ENCODE measurements at places on chromosomes 16 and 17.

- peak; percentile 49 for DNase-seq
Observed at GRCh38 chr17:27339198-27339835, 45.4 kb downstream of the WSB1 start.

GRCh38 chr16:85755929-85756768 lies 5.3 kb upstream of the C16orf74 start:
- peak; percentile 81 for DNase-seq

GRCh38 chr17:1227917-1228780 lies 42.1 kb upstream of the BHLHA9 start:
- DNase-seq, result peak; percentile 84

DNA sequence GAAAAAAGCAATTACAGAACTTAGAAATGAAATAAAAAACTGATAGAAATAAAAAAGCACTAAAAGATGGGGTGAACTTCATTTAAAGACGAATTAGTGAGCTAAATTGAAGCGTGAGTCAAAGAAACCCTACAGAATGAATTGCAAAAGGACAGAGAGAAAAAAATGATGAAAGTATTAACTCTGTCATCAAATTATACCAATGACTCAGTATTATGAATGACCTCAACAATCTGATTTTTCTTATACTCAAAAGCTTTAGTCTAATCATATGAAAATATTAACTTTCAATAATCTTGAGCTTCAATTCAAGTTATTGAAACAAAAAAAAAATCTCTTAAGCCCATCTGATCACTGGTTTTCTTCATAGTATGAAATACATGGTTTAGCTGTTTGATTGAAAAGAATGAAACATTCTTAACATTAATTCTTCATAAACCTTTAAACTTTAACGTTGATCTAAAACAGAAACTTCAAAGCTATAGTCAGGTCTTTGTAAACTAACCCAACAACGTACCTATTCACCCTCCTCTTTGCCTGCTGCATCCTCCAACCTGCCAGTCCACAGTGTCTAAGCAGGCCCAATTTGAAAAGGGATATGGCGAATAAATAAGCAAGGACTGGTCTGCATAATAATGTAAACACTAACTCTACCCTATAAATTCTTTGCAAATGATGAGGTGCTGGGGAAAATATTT lies 6.6 kb downstream of the ABCA5 start:
- no peak for DNase-seq

DNA sequence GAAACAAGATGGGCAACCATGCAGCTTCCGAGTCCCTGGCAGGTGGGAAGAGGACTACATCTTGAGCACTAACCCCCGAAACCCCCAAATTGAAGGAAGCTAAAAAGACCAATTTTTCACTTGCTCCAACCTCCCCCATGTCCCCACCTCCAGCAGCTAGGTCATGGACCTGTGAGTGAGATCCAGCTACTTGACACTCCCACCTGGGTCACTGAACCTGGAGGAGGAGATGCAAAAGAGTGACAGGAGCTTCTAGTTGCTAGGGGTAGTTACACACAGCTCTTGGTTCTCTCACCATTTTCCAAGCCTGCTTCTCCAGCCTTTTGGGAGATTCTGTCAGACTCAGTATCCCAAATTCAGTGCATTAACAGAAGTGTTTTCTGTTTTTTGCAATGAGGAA lies 11.2 kb downstream of the PDZD9 start:
- DNase-seq, result no peak

- DNase-seq, result no peak
Observed at GRCh38 chr17:68820825-68821481, 134.2 kb downstream of the ABCA8 start.

DNA sequence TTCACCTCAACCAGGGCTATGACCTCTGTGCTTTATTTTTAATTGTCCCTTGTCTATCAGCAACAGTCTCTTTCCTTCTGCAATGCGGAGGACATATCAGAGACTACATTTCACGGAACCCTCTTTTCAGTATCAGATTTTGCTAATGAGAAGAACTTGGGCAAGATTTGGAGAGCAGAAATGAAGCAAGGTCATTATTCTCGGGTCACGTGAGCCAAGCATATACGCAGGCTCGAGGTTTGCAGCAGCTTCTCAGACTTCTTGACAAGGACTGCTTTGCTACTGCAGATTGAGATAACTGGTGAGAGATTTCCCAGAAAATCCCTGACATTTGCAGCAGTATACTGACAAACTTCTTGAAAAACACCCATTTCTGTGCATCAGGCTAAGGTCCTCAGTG lies 30.4 kb downstream of the ABCA10 start:
- no peak for DNase-seq

- DNase-seq, result peak; percentile 20
Observed at GRCh38 chr16:63289834-63290460, 1253.7 kb upstream of the CDH8 start.

- DNase-seq, result no peak
Observed at GRCh38 chr17:59361386-59361785, 29.9 kb downstream of the YPEL2 start.

GRCh38 chr16:314795-315299 lies 31.9 kb downstream of the PDIA2 start:
- no peak for DNase-seq

- DNase-seq, result no peak
Observed at GRCh38 chr17:61645920-61646319, 54.9 kb upstream of the NACA2 start.

GRCh38 chr17:4658478-4659305 lies 17.2 kb upstream of the ALOX15 start:
- peak; percentile 81 for DNase-seq

DNA sequence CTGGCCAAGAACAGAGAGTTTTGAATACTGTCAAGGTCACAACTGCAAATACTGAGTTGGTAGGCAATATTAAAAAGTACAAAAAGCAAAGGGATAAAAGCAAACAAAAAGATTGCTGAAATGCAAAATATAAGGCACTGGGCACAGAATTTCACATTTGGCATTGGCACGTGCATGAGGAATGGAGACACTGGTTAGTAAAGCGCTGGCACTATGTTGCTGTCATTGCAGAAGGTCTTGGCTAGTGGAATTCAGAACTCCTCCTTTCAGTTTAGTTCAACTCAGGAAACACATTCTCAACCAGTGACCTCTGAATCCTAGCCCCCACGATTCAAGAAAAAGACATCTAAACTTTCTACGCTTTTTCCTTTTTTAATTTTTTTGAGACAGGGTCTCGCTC lies 111.8 kb upstream of the PSMD7 start:
- no peak for DNase-seq

DNA sequence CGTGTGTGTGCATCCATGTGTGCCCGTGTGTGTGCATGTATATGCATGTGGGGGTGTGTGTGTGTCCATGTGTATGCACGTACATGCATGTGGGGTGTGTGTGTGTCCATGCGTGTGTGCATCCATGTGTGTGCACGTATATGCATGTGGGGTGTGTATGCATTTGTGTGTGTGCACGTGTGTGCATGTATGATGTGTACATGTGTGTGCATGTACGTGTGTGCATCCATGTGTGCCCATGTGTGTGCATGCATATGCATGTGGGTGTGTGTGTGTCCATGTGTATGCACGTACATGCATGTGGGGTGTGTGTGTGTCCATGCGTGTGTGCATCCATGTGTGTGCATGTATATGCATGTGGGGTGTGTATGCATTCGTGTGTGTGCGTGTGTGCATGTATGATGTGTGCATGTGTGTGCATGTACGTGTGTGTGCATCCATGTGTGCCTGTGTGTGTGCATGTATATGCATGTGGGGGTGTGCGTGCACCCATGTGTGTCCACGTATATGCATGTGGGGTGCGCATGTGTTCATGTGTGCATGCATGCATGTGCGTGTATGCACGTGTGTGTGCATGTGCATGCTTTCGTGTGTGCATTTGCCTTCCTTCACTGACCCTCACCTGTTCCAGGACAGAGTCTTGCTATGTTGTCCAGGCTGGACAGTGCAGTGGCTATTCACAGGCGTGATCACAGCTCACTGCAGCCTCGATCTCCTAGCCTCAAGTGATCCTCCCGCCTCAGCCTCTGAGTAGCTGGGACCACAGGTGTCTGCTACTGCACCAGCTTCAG lies 129.6 kb upstream of the TNRC6C start:
- DNase-seq, result no peak

DNA sequence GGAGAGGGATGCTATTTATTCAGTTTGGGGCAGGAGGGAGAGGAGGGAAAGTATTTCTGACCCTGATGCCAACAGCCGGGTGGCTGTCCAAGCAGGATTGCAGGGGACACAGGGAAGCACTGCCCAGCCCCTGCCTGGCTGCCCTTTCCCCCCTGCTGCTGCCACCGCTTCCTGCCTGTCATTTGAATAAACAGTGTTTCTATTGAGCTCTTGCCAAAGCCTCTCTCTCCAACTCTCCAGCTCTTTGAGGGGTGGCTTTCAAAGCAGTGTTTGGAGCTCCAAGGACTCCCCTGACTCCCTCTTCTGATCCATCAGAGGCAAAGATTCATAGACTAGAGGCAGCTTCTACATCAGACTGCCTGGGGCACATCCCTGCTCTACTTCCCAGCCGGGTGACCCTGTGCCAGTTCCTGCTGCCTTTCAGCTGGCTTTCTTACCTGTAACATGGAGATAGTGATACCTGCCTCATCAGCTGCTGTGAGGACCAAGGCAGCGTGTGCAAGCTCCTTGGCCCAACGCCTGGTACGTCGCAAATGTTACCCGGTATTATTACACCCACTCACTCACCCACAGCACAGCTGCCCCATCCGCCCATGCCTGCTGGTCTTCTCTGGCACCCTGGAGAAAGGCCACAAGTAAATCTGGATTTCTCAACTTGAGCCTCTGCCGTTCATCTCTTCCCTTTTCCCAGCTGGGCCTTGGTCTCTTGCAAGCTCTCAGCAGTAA lies 9.5 kb downstream of the PROCA1 start:
- DNase-seq, result no peak

GRCh38 chr17:2140683-2141082 lies 85.8 kb downstream of the HIC1 start:
- DNase-seq, result no peak

- DNase-seq, result no peak
Observed at GRCh38 chr17:73630965-73631595, 13.2 kb downstream of the SDK2 start.

GRCh38 chr17:48012654-48013053 lies 24.9 kb downstream of the COPZ2 start:
- no peak for DNase-seq

DNA sequence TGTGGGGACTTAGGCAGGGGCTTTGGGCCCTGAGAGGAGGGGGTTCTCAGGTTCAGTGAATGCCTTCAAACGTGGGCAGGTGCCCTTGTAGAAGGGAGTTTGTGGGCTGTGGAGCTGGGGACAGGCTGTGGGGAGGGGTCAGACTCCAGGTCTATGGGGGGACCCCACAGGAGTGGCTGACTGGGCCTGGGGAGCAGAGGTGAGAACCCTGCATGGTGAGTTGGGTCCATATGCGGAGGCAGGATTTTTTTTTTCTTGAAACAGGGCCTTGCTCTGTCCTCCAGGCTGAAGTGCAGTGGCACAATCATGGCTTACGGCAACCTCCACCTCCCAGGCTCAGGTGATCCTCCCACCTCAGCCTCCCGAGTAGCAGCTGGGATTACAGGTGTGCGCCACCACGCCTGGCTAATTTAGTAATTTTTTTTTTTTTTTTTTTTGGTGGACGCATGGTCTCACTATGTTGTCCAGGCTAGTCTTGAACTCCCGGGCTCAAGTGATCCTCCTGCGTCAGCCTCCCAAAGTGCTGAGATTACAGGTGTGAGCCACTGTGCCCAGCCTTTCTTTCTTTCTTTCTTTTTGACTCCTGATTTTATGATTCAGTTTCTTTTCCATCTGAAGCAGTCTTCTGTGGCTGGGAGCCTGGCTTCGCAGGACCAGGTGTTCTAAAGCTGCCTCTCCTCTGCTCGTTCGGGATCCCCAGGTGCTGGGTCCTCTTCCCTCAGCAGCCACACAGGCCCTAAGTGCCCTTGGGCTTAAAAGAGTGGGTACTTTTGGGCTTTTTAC lies 19.0 kb upstream of the ADCY7 start:
- DNase-seq, result no peak

DNA sequence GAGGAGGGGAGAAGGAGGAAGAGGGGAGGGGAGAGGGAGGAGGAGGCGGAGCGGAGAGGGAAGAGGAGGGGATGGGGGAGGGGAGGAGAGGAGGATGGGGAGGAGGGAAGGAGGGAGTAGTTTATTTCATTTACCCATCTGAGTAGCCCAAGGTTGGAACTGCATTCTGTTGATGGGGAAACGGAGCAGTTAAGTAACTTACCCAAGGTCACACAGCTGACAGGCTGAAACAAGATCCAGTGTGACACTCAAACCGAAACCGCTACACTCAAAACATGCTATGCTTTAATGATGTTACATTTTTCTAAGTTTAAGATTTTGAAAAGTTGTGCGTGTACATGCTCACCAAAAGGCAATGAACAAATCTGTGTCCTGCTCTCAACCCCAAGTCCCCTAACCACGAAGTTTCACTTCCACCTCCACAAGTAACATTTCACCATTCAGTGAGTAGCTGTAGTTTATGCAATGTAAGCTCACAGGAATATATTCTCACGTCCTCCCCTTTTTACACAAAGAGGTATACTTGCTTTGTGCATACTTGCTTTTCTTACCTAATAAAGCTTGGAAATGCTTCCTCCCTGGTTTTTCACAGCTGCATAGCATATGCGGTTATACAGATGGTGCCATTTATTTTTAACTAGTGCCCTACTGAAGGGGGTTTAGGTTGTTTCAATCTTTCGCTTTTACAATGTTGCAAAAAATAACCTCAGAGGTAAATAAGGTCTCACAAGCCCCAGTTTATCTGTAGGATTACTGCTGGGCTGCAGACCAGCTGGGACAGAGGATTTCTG lies 275.3 kb downstream of the PARN start:
- DNase-seq, result peak; percentile 83

- no peak for DNase-seq
Observed at GRCh38 chr16:83051451-83051850, 424.7 kb downstream of the CDH13 start.

GRCh38 chr17:46086821-46087220 lies 87.8 kb downstream of the STH start:
- DNase-seq, result no peak

DNA sequence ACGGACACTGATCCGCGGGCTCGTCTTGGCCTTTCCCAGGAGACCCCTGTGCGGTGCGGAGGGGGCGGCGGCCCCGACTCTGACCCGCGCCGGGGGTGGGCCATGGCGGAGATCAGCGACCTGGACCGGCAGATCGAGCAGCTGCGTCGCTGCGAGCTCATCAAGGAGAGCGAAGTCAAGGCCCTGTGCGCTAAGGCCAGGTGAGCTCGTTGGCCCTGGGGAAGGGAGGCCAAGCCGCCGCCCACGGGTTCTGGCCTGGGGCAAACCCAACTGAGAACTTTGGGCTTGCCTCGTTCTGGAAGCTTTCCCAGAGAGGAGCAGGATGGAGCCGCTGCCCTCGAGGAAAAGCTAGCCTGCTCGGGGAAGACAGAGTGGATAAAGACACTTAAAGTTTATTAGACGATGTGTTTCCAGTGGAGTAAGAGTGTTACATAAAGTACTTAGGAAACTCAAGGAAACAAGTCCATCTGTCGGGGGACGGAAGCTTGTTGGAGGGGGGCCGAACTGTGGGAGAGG lies 540 bp downstream of the PPP4C start:
- DNase-seq, result peak; percentile 32

- no peak for DNase-seq
Observed at GRCh38 chr16:71351558-71351901, 7.0 kb upstream of the CALB2 start.
